ENCODE measurements at places on chromosomes 7 and 10.

DNA sequence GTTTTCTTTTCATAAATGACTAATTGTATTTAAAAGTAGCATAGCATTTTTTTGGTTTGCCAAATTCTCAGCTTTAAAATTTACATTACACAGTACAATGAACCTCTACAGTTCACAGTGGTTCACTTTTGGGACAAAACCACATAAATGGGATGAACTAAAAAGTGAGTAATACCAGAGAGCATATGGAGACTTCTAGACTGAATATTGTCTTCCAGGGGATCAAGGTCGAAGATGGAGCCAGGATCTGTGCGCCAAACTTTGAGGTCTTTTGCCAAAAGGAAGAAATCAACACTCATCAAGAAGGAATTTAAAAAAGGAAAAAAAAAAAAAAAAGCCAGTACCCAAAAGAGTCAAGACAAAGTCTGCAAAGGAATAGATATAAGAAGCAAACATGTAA, 87.5 kb downstream of the NEBL start:
- no peak for DNase-seq

- DNase-seq: peak; percentile 81
Measured at GRCh38 chr7:130490888-130491804, 739 bp upstream of the MEST start.

DNA sequence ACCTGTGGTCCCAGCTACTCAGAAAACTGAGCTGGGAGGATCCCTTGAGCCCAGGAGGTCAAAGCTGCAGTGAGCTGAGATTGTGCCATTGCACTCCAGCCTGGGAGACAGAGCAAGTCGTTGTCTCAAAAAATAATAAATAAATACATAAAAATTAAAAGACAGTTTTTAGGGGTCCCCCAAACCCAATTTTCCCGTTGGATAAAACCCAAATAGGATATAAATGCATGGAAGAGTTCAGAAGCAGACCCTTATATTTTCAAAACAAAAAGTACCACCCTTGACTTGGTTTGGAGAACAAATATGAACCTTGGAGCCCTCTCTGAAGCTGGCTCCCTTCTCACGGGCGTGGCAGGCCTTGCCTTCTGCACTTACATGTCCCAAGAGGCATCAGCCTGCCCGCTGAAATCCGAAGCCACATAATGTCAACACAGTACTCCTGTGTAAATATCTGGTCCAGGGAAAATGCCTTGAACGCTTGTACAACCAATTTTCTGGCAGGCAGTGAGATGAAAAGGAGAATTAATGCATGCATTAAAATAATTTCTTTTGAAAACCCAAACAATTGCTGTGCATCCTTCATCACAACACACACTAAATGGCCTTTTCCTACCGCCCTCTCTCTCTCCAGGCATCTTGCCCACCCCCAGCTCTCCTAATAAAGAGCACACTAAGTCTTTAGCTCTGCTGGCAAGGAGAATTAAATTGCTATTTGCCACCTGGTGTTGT, 46.4 kb upstream of the PARD3 start:
- DNase-seq: no peak

GRCh38 chr7:42227541-42227935, 9.5 kb downstream of the GLI3 start:
- DNase-seq: no peak

DNA sequence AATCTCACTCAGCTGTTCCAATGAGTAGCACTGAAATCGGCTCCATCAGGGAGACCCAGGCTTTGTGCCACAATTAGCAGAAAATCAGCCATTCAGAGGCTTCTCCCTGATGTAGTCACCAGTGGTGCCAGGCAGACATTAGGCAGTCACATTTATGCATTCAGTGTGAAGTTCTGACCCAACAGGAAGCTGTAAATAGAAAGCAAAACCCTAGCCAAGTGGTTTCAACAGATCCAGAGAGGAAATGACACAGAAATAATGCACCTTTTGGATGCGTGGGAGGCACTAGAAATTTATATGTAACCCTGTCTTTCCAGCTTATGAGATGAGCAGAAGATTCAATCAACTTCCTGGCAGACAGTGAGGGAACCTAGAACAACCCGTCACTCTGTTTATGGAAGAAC, 186.4 kb downstream of the PDE1C start:
- peak; percentile 42 for DNase-seq

Data from AG20443 (cell line).